Nasal cavity respiratory epithelium epithelial cell of viscerocranial mucosa (primary cell): ENCODE measurements at places on chromosomes 5 and 9. TPM values are rescaled to one million over a fixed set of nuclear protein-coding genes. Genes with fewer than 3 reads are reported as not detected.

Gene TERT
- total RNA-seq: not detected in 2 replicates

Gene GTF3C4
- total RNA-seq: 15.0 and 22.4 TPM in 2 replicates

Gene TMEM215
- total RNA-seq: not detected in 2 replicates

Gene SH3GL2
- under 0.01 TPM in 2 replicates for total RNA-seq

Gene FBXL7
- under 0.01 and 3.1 TPM in 2 replicates for total RNA-seq

Gene FBN2
- 50.4 and 182 TPM in 2 replicates for total RNA-seq

Gene SLC6A3
- total RNA-seq: not detected in 2 replicates

Gene GPRIN1
- total RNA-seq: 3.1 and 5.1 TPM in 2 replicates

Gene ANKRD34B
- total RNA-seq: not detected in 2 replicates

Gene CERCAM
- 32.8 and 77.3 TPM in 2 replicates for total RNA-seq

Gene DMRT1
- total RNA-seq: not detected in 2 replicates

Gene SPAAR
- 0.07 TPM in 1 of 2 replicates, not detected in the other for total RNA-seq

Gene LRRC19
- not detected in 2 replicates for total RNA-seq

Gene PCA3
- not detected in 2 replicates for total RNA-seq

Gene SHOC1
- total RNA-seq: under 0.01 and 0.07 TPM in 2 replicates

Gene TNFSF15
- total RNA-seq: 0.34 and 2.8 TPM in 2 replicates

Gene FOXI1
- total RNA-seq: not detected in 2 replicates

Gene ADAM19
- 2.7 and 11.2 TPM in 2 replicates for total RNA-seq

Gene PTGER4
- 10.3 and 67.3 TPM in 2 replicates for total RNA-seq

Gene COL23A1
- total RNA-seq: under 0.01 and 1.2 TPM in 2 replicates

Gene OR1J2
- total RNA-seq: not detected in 2 replicates

Gene GDF9
- total RNA-seq: 0.34 and 0.57 TPM in 2 replicates

Gene OSMR
- total RNA-seq: 84.1 and 161 TPM in 2 replicates

Gene ACOT12
- 0.07 TPM in 1 of 2 replicates, not detected in the other for total RNA-seq
